ENCODE measurements at places on chromosomes 12 and 14.

DNA sequence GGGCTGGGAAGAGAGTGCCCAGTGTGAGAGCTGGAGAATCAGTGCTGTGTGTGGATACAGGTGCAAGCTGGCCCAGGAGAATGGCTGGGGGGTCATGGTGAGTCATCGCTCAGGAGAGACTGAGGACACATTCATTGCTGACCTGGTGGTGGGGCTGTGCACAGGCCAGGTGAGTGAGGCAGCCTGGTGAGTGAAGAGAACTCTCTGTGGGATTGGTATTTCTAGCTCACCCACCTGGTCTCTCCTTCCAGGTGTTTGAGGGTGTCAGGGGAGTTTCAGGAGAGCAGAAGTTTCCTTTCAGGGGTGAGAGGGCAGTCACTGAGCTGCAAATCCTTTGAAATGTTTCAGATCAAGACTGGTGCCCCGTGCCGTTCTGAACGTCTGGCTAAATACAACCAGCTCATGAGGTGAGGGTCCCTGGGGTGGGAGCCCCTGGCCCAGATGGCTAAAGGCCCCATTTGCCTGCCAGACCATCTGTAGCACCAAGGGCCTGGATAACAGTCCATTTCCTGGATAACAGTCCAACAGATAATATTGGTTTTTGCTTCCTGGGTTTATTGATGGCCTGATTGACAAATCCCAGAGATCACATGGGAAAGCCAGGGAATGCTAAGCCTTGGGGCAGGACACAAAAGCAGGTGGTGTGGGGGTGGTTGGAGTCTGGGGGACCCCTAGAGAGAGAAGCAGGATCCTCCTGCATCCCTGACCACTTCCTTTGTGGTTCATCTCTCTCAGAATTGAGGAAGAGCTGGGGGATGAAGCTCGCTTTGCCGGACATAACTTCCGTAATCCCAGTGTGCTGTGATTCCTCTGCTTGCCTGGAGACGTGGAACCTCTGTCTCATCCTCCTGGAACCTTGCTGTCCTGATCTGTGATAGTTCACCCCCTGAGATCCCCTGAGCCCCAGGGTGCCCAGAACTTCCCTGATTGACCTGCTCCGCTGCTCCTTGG is 5.5 kb upstream of the ATN1 start:
- DNase-seq: no peak

DNA sequence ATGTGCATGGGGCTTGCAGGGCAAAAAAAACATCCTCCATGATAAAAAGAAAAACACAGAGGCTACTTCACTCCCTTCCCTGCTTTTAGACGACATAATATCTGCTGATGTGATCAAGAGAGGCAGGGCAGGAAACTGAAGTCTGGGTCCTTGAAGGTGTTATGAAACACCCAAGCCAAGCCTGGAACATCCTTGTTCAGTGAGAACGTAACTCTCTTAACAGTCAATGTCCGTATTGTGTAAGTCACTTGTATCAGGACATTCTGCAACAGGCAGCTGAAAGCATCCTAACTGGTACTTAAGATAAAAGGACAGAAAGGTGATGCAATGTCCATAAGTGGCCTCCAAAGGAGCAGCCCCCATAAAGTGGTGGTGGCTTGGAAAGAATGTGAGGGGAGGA is 20.0 kb downstream of the KCNK10 start:
- DNase-seq: no peak

DNA sequence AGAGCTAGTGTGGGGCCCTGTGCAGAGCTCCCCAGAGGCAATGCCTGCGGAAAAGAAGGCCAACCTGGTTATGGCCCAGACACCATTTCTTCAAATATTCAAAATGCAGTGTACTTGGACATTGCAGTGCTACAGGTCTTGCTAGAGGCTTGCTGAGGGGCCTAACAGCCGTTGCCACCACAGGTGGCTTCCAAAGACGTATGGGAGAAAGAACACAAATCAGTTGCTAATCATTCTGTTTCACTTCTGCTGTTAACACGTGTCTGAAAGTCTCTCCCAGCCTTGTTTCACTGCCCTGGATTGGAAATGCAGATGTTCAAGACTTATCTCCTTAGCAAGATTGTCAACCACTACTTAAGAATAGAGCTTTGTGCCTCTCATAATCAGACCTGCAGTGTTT is 925.9 kb downstream of the GALC start:
- no peak for DNase-seq

- no peak for DNase-seq
Measured at GRCh38 chr14:76375484-76375883, 453 bp upstream of the ESRRB start.

GRCh38 chr14:59356312-59356711 is 108.9 kb downstream of the GPR135 start:
- no peak for DNase-seq

- DNase-seq: no peak
Measured at GRCh38 chr12:25501549-25501948, 51.5 kb downstream of the LMNTD1 start.

DNA sequence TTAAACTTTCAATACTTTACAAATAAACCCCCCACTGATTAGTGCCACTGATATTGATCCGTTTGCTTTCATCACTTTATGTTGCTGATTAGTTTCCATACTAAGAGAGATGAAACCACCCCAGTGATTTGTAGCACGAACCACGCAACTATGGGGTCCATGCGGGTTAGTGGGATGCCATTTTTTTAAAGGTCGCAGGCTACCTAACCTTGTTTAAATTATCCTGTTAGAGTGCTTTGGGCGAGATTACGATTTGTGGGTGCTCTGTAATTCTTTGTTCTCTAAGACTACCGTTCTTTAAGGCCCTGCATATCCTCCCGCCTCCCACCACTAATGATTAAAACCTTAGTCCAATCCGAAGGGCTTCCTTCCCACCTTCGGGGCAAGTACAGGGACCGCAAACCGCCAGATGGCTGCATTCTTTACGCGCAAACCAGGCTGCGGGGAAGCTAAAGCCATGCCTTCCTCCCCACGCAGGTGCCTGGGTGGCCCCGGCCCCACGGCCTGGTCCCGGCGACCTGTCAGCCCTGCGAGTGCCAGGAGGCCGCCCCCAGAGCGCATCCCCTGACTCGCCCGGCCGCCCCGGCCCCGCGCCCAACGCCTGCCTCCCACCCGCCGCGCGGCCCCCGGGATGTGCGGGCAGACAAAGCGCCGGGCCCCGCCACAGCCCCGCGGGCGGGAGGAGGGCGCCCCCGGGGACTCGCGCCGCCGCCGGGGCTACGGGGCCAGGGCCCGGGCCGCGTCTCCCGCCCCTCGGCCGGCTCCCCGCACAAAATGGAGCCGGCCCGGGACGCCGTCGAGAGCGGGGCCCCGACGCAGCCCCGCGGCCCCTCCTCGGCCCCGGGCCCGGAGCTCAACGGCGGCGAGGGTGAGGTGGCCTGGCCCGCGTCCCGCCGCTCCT is 759 bp downstream of the NFYB start:
- DNase-seq: no peak

DNA sequence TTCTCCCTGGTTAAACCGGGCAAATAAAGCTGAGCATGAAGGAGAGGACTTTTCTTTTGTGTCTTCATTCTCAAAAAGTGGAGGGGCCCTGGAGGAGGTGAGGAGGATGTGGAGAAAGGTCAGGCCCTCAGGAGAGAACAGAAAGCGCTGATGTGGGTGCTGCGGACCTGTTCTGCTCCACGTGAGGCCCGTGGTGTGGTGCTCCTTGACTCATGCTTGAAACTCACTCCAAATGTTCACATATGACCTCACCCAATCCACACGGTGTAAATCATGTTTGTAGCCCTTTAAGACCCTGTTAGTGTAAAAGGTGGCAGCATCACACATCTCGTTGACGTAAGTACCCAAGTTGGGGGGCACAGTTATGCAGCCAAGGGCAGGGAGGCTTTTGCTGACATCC is 126.2 kb downstream of the FOXN3 start:
- no peak for DNase-seq

DNA sequence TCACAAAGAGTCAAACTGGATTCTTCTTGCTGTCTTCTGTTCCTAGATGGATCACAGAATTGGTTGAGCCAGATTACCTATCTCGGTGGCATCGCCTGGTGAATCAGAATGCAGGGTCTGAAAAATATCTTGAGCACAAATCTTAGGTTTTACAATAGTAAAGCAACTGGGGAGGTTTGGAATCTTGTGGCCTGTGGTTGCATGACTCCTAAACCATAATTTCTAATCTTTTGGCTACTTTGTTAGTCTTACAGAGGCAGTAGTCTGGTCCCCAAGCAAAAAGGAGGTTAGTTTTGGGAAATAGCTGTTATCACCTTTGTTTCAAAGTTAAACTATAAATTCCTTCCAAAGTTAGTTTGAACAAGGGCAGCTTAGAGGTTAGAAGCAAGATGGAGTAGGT is 1488.5 kb upstream of the FLRT2 start:
- DNase-seq: no peak

- no peak for DNase-seq
Measured at GRCh38 chr14:104401785-104402184, 177.8 kb upstream of the C14orf180 start.

DNA sequence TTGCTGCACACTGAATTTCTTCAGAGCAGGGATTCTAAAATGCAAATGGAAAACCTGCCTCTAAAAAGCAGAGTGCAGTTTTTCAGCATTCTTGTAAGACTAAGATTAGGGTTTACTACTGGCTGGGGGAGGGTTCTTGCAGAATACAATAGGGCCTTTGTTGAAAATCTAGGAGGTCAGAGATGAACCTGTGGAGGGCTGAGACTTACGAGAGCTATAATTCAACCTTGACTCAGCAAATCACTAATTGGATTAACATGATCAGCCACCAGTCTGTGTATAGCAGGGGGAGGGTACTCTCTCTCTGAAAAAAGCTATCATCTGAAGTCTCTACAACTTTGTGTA is 92.6 kb upstream of the HIF1A start:
- DNase-seq: no peak

GRCh38 chr12:41465526-41465925 is 277.4 kb downstream of the PDZRN4 start:
- DNase-seq: no peak

DNA sequence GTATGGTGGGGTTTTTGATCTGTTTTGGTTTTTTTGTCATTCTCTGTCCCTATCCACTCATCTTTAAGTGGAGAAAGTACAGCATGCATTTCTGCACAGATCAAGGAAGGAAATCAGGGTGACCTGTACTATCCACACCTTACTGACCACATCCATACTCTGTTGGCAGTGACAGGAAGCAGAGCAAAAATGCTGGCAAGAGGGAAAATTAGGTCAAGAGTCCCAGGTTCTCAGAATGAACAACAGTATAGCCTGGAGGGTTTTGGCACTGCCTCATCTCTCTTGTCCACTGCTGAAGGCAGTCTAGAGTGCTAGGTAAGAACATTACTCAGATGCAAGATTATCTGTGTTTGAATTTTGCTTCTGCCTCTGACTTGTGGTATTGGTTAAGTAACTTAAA is 70.7 kb downstream of the TAOK3 start:
- DNase-seq: no peak

DNA sequence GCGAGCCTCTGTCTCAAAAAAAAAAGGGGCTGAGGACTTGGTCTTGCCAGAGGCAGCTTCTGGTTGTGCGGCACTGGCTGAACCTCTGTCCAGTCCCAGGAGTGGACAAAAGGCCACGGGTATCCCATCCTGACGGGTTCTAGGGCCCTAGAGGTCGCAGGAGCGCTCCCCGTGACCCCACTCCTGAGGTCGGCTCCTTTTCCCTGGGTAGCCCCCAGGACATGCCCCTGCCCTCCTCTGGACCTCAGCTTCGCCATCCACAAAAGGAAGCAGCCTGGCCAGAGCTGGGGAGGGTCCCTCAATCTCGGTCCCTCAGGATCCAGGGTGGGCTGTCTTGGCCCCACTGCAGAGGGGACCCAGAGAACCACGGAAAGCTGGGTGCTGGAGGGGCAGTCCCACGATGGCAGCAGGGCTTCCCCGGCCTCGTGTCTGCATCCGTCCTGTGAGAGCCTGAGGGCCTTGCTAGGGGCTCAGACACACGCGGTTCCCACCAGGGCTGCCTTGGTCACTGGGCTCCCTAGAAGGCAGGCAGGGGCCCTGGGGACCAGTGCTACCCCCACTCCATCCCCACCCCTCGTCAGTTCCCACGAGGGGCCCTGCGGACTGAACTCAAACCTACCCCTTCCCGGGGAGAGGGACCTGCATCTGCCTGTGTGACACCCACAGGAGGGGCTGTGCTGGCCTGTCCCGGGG is 31.1 kb downstream of the ASCL4 start:
- DNase-seq: no peak

GRCh38 chr12:25248732-25249131 is 2.0 kb downstream of the KRAS start:
- no peak for DNase-seq

DNA sequence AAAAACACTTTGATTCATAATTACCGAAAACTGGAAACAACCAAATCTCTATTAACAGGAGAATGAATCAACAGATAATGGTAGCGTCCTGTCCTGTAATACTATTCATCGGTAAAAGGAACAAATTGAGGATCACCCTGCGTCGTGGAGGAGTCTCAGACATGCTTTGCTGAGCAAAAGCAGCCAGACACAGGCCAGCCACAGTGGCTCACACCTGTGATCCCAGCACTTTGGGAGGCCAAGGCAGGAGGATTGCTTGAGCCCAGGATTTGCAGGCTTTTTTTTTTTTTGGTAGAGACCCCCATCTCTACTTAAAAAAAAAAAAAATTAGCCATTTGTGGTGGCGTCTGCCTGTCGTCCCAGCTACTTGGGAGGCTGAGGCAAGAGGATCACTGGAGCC is 34.1 kb upstream of the MMP17 start:
- DNase-seq: no peak

DNA sequence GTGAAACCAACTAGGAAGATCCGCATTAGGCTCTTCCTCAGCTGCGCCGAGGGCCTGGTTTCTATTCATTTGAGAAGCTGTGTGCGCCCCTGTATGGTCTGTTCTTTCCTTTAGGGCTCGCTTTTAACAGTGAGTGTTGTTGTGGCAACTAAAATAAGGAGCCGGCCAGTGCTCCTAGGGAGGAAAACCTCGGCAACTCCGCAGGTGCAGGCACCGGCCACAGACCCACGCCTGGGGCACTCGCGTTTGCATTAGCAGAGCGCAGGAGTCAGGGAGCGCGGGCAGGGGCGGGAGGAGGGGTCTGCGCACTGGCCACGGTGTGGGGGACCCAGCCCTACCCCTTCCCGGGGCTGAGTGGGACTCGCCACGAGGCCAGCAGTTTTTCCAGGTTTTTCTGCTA is 50.5 kb downstream of the STX2 start:
- DNase-seq: no peak

DNA sequence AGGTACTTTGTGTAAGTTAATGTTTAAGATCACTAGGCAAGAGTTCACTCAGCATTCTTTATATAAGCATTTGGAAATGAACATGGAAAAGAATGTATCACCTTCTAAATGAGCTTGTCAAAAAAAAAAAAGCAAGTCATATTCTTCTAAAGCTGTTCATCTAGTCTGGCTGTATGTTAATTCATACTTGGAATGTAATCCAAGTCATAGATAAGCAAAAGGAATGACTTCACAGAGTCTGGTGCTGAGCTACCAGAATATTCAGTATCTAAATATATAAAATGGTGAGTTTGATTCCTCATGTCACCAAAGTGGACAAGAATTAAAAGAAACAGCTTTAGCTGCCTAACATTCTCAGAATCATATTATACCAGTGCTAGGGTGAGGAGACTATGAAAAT is 4.9 kb downstream of the OR6C4 start:
- no peak for DNase-seq

- no peak for DNase-seq
Measured at GRCh38 chr12:122421187-122421820, 1.2 kb downstream of the CLIP1 start.
